Stimulated activated CD4-positive, alpha-beta T cell treated with anti-CD3 and anti-CD28 coated beads, Interleukin-1b, Interleukin-23, amount 100 ng/mL, for 1 hour (primary cell): ENCODE measurements at places on chromosomes 4 and X.

GRCh38 chrX:132058975-132059374, 35.9 kb downstream of the STK26 start:
- DNase-seq: no peak

- DNase-seq: no peak
Measured at GRCh38 chr4:163344147-163345125, 744 bp downstream of the NPY5R start.

DNA sequence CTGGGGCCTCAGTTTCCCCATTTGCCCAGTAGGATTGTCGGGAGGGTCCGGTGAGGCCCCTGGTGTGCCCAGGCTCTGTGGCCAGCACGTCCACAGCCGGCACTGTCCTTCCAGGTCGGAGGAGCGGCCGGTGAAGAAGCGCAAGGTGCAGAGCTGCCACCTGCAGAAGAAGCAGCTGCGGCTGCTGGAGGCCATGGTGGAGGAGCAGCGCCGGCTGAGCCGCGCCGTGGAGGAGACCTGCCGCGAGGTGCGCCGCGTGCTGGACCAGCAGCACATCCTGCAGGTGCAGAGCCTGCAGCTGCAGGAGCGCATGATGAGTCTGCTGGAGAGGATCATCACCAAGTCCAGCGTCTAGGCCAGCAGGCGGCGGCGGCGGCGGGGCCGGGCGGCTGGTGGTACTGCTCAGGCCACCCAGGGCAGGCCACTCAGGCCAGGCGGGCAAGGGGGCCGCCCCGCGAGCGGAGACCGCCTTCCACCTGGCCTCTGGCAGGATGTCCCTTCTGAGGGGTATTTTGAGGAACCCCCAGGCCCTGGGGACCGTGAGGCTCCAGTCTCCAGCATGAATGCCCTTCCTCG, 6.7 kb downstream of the MSANTD1 start:
- DNase-seq: no peak

DNA sequence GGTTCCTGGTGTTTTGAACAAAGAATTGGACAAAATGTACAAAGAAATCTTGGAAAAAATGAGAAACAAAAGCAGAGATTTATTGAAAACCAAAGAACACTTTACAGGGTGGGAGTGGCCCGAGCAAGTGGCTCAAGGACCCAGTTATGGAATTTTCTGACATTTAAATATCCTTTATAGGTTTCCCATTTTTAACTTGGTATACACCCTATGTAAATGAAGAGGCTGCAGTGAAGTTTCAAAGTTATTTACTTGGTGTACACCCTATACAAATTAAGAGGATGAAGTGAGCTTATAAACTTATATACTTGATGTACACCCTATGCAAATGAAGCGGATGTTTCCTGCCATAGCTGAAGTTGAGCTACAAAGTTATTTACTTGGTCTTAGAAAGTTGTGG, 4.7 kb downstream of the NLRP2B start:
- DNase-seq: no peak

DNA sequence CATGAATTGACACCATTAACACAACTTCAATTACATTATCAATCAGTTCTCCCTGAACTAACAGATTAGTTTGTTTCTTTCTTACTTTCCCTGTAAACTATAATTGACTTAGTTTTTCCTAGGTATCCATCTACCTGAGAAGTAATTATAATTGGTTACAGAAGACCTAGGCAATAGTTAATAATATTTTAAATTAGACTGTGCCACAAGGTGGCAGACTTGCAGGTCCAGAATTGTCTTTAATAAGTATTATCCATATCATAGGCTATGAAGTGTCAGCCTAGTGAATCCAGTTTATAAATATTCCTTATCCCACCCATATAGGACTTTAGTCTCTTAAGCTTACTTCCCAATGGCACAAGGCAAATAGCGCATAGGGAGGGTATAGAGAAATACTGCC, 48.9 kb upstream of the FAM47B start:
- DNase-seq: no peak

DNA sequence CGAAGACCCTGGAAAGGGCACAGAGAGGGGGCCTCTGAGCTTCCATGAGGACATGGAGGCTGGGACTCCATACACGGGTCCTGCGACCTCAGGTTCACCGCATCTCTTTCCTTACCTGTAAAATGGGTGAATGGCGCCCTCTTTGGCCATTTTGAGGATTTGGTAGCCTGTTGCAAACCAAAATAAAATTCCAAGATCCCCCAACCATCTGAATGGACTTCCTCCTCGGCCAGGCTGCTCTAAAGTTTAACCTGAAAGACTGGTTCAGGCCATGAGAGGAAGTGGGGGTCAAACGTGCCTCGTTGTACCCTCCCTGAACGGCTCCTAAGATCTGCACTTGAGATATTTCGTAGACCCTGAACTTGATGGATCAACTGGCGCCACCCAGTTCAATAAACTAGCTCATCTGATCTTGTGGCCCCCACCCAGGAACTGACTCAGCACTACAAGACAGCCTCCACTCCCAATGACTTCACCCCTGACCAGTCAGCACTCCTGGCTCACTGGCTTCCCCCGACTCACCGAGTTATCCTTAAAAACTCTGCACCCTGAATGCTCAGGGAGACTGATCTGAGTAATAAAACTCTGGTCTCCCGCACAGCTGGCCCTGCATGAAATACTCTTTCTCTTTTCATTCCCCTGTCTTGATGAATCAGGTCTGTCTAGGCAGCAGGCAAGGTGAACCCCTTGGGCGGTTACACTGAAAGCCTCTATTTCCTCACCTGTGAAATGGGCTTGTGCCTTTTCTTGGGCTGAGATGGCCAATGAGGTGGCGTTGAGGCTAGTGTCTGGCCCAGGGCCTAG, 32.9 kb upstream of the GPR78 start:
- DNase-seq: no peak

- no peak for DNase-seq
Measured at GRCh38 chrX:35115205-35115604, 172.6 kb downstream of the FAM47B start.

DNA sequence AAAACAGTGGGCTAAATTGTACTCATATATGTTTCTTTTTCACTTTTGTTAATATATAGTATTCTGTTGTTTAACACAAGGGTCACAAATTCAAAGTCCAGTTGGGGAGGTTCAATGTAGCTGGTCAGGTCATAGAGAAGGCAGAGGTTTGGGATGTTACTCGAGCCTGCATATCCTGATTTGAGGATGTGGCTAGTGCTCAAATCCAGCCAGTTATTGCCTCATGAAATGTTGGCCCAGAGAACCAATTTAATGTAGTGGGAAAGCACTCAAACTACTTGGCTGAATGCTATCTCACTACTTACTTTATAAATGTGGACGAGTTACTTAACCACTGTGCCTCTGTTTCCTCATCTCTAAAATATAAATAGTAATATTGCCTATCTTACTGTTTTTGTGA, 12.5 kb downstream of the USO1 start:
- no peak for DNase-seq

- no peak for DNase-seq
Measured at GRCh38 chr4:69321153-69321729, 41.0 kb downstream of the UGT2B28 start.

DNA sequence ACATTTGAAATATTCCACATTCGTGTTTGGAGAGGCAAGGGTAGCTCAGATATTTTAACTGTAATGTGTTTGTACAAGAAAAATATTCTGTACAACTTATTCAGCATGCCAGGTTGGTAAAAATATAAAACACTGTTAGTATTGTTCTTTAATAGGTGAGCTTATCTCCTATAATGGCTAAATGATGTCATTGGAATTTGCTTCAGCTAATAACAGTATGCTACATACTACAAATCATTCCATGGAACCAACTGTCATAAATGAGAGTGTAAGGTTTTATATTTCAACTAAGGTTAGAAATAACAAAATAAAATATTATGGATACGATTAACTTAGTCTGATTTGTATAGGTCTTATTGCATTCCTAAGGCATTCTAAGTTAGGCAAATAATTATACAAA, 206.6 kb downstream of the ADGRL3 start:
- DNase-seq: no peak

GRCh38 chr4:85029453-85029852, 63.0 kb upstream of the WDFY3 start:
- no peak for DNase-seq

- no peak for DNase-seq
Measured at GRCh38 chr4:148441624-148441985, 609 bp downstream of the NR3C2 start.

GRCh38 chr4:96342196-96342595, 502.3 kb downstream of the PDHA2 start:
- no peak for DNase-seq

DNA sequence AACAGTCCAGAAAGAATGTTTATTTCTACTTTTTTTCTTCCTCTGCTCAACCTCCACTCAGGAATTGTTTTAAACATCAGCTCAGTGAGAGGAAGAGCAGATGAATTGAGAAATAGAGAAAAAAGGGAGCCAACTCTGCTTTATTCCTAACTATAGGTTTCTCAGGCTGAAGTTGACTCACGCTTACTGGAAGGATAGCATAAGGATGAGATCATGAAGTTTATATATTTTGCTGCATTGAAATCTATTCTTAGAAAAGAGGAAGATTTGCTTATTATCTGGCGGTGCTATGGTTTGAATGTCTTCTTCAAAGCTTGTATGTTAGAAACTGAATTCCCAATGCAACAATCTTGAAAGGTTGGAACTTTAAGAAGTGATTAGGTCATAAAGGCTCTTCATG, 1673.4 kb upstream of the PCDH7 start:
- DNase-seq: no peak

DNA sequence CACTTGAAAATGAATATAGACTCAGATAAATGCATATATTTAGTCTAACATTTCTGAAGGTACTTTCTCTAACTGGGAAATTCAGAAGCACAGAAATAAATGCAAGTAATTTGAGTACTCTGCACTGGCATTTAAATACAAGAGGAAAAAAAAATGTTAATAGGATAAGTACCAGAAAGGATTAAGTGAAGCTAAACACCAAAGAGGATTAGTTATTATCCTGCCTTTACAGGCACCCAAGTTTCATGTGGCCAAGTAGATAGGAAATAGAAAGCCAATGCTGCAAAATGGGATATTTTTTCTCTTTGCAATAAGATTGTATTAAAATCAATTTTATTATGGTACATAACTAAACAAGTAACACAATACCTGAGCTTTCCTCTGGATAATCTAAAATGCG, 762.5 kb downstream of the PCDH7 start:
- DNase-seq: no peak

GRCh38 chrX:68821616-68822015, 7.2 kb upstream of the EFNB1 start:
- no peak for DNase-seq

DNA sequence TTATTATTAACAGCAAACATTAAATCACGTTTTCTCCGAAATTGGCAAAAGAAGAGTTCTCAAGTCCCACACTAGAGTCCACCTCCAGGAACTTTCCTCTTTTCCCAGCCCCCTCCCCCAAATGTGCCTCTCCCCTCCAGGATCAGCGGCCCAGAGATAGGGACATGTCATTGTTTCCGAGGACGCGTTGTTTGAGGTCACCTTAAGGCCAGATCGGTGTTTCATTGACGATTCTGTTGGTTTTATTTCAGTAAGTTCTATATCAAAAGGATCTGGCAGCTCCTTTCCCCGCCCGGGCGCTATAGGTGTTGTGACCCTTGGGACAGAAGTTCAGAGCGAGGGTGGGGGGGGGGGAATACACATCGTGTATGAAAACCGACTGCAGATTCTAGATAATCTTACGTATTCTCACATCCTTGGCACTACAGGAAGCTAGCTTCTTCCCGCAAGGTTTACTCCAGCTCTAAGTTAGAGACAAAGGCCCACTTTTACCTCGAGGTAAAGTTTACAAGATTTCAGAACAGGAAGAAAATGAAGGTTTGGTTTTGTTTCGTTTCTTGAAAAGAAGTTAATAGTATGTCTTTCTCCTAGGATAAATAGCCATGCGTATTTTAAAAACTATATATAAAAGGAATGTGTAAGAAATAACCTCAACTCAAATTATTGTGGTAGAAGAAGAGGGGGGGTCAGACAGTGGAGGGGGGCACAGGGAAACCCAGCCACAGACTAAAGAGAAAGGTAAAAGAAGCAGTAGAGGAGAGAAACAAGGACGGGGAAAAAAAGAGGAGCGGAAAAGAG, 739 bp upstream of the MSX1 start:
- no peak for DNase-seq

DNA sequence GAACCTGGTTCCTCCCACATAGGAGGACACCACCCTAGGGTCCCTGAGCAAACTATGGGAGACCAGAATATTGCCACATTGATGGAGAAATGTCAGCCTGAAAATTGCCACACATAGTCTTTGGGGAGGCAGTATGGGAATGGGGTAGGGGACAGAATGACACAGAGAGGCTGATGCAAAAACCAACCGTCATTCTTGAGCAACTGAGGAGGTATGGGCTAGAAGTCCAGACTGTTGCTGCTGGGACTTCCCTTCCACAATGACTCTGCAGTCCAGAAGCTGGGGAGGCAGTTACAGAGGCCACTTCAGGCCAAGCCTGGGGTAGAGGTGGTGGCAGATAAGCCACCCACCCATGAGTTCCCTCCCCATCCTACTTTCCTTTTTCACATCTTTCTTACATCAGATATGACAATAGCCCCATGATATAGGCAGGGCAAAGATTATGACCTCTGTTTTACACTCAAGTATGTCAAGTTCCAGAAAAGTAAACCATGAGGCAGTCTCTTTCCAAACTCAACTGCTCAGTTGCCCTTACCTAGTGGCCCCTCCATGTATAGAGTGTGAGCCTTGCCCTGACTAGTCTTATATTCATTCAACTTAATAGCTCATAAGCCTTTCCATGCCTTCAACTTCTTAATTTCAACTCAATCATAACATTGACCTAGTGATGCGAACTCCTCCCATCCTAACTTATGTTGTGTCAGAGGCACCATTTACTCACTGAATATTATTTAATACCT, 41.7 kb downstream of the VSIG4 start:
- DNase-seq: no peak

GRCh38 chr4:37978248-37978924, 18.2 kb downstream of the PTTG2 start:
- DNase-seq: no peak

DNA sequence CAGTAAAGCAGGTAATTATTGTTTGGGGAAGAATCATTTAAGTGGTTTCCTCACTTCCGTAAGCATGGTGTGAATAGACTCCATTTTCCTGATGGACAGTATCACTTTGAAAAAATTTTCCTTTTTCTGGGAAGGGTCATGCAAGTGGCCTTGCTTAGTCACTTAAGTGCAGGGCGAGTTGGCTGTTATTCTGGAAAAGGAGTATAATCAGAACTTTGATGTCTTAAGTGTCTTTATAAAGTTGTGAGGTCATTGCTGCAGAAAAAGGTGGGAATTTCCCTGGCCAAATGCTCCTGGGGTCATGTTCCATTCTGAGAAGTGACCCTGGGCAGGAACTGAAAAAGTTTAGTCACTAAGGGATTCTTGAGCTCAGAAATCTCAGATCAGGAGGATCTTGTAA, 146.1 kb upstream of the OTUD4 start:
- no peak for DNase-seq

GRCh38 chr4:150714462-150715438, 132.8 kb downstream of the MAB21L2 start:
- DNase-seq: no peak

GRCh38 chrX:104961926-104962325, 258.6 kb downstream of the TEX13A start:
- DNase-seq: no peak

DNA sequence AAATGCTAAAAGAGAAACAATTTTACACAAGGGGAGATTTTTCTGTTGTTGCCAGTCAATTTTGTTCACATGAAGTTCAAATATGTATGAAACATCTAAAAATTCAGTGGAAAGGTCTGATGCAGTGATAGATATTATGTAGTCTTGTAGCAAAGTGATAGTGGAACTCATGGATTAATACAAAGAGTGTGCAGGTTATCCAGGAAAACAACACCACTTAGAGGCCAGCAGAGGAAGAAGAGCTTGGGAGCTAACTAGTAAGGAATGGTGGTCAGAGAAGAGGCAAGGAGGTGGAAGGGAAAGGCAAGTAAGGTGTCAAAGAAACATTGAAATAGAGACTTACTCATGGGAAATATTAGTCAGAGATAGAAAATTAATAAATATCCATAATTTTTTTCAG, 395.6 kb downstream of the MAPK10 start:
- no peak for DNase-seq
